ENCODE measurements at places on chromosomes 5 and 9.

- DNase-seq: no peak
Measured at GRCh38 chr9:77673941-77674791, 26.0 kb upstream of the GNA14 start.

DNA sequence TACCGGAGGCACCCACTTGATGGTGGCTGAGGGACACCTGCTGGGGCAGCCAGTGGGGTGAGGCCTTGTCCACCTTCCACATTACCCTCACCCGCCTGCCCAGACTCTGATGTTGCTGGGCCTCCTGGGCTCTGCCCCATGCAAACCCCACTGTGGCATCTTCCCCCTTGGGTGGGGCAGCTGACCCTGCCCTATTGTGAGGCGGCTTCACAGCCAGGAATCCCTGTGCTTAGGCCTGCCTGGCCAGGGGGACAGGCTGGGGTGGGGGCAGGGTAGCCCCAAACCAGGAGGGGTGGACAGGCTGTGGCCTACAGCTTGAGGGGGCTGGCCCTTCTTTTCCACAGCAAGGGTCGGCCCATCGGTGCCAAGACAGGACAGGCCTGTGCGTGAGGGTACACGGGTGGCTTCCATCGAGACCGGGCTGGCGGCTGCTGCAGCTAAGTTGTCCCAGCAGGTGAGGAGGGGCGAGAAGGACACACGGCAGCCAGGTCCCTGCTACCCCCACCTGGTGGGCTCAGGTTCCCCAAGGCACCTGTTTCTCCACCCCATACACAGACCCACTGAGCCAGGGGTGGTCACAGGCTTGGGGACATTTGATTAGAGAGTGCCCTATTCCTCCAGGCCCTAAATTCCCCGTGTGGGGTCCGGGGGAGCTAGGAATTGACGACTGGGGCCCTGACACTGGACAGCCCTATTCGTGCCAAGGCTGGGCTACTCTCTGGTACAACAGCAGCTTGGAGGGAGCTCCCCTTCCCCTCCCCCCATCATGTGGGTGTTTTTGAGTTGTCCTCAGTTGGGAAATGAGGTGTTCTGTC is 99.2 kb downstream of the PHF2 start:
- DNase-seq: no peak

GRCh38 chr5:127297348-127298035 is 6.9 kb downstream of the MEGF10 start:
- DNase-seq: no peak

GRCh38 chr5:10733426-10733825 is 27.6 kb downstream of the DAP start:
- no peak for DNase-seq

DNA sequence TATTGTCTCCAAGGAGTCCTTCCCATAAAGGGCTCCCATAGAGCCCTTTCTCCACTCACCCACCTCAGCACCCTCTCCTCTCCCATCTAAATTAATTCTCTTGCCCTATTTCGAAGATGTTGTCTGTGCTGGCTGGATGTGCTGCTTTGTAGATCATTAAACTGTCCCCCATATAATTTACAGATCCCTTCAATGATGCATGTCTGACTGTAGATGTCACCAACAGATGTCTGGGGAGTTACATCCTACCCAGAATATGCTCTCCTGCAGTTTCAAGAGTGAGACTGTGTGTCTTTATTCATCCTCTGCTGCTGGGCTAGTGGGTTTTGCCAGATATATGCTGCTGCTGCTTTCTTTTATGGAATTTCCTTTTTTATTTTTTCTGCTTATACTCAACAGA is 351.2 kb downstream of the MLLT3 start:
- DNase-seq: no peak

- DNase-seq: no peak
Measured at GRCh38 chr9:117101008-117101407, 313.8 kb downstream of the ASTN2 start.

Data from inflammatory macrophage treated with lipopolysaccharide for 4 hours (primary cell).